Stimulated activated CD8-positive, alpha-beta memory T cell treated with anti-CD3 and anti-CD28 coated beads, Interleukin-4, amount 100 ng/mL, for 48 hours (primary cell): ENCODE measurements at places on chromosomes 16 and 17.

GRCh38 chr17:50816771-50817751 lies 18.3 kb upstream of the WFIKKN2 start:
- peak; percentile 80 for DNase-seq

- DNase-seq: no peak
These were observed 193.7 kb downstream of the SHCBP1 start for GRCh38 chr16:46427340-46428107.

DNA sequence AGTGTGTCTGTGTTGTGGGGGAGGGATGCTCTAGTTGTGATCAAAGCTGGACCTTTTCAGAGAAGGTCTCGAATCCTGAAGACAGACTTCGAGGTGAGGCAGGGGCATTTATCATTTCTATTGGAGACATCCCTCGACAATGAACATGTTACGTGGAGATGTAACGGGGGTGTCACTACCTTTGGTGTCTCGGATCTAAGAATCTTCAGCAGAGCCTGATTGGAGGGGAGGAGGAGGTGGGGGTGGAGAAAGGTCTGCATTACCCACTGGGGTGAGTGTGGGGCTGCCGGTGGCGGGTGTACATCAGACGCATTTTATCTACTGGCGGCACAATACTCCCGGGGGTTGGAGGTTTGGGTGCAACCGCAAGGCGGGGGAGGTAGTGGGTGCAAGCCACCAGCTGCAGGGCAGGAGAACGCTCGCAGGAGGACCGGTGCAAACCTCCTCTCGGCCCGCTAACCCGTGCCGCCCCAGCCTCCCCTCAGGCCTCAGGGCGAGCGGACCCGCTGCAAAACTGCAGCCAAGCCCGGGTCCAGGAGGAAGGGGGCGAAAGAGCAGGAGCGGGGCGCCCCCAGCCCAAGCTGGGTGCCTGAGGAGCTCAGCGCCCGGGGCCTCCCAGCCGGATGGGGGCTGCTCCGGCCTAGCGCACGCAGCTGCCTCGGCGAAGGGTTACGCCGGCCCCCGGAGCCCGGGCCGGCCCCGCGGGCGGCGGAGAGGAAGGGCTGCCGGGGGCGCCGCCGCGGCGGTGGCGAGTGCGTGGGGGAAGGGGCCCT lies 735 bp downstream of the ZNF652 start:
- DNase-seq: peak; percentile 75

DNA sequence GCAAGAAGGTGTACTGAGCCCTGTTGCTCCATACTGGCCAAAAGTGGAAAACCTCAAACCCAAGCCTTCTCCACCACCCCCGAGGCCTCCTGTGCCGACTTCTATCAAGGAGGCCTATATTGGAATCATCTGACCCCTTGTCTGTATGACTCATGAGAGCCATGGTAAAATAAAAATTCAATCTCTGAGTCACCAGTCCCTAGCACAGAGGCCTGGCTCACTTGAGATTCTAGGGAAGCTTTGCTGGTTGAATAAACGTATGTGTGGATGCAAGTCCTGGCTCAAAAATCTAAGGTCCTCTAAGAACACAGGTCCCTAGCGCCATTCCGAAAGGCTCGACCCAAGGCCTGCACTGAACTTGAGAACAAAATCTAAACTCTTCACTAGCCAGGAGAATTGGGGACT lies 15.0 kb downstream of the NSMCE1 start:
- no peak for DNase-seq

DNA sequence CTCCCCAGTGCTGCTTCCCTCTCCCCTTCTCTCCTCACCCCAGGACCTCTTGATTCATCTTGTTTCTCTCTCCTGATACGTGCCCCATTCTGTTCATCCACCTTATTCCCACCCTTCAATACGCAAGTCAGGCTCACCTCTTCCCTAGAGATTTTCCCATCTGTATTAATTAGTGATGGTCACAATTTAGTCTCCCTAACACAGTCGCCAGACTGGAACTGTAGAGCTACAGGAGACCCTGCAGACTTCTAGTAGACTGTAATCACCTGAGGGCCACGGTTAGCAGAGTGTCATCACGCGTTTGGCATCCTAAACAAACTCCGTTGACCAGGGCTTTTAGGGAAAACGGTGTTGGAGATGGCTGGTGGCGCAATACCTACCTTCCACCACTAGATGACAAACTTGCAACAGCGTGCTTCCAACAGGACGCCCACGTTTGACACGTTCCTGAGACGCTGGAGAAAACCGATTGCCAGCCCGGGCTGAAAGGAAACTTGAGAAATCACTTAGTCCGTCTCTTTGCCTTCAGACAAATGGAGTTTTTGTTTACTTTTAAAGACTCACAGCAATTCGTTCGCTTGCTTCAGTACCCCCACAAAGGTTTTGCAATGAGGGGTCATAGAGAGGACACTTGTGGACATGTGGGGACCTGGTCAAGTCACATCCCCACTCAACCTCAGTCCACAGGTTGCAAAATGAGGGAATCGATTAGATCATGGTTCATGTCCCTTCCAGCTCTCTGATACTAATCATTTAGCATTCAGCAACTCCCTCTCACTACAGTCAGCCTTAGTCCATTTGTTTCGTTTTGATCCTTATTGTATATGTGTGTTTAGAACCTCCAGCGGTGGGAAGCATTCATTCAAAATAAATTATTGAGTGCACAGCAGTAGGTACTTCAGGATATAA lies 20.6 kb downstream of the MYL4 start:
- DNase-seq: peak; percentile 84

- DNase-seq: peak; percentile 51
These were observed 23.3 kb downstream of the PHF12 start for GRCh38 chr17:28928061-28928460.

GRCh38 chr17:57720386-57721035 lies 24.6 kb downstream of the CCDC182 start:
- no peak for DNase-seq

DNA sequence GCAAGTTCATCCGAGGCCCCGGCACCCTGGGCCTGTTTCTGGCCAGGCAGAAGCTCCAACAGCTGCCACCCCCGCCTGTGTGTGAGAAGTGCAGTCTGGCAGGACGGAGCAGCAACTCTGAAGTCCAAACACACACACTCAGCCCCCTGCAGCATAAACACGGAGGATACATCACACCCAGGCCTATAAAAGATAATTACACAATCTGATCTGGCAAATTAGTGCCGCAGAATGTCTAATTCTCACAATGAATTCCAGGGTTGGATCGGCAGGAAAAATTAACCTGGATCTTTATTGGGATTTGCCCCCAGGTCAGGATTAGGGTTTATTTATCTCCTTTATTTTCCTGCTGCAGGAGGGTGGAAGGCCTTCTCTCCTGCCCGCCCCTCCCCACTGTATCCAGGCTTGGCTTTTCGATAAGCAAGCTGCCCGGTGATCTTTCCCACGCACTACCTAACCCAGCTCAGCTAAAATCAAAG lies 311.4 kb downstream of the SOX9 start:
- no peak for DNase-seq

- no peak for DNase-seq
These were observed 2.3 kb upstream of the MT2A start for GRCh38 chr16:56606071-56606475.

- DNase-seq: no peak
These were observed 65.6 kb downstream of the XYLT1 start for GRCh38 chr16:17404941-17405689.

DNA sequence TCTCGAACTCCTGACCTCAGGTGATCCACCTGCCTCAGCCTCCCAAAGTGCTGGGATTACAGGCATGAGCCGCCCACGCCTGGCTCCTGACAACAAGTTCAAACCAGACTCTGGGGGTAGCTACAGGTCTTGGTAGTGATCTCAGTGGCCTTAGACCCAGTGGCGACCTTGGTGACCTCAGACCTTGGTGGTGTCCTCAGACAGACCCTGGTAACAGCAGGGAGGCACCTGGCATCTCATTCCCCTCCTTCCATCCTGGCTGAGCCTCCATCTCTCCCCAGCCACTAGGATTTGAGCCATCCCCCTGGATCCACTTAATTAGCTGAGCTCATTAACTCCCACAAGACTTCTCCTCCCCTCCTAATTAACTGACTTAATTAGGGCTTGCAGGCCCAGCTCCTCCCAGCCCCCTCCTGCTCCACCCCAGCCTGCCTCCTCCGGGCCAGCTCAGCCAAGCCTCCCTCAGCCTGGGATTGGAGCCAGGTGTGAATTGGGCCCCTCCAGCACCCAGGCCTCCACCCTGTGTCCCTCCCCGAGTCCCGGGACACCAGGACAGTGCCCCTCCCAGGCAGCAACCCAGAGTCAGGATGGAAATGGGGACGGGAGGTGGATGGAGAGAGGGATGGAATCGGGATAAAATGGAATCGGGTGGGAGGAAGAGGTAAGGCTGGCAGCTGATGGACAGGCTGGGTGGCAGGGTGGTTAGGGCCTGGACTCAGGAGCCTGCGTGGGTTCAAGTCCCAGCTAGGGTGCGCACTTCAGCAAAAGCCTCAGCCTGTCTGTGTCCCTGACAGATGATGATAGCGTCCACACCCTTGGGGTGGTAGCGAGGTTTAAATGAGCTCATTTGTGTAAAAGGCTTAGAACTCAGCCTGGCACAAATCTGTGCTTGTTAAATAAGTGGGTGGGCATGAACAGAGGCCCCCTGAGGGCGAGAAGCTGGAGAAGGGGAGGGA lies 11.2 kb upstream of the SBK1 start:
- DNase-seq: no peak

DNA sequence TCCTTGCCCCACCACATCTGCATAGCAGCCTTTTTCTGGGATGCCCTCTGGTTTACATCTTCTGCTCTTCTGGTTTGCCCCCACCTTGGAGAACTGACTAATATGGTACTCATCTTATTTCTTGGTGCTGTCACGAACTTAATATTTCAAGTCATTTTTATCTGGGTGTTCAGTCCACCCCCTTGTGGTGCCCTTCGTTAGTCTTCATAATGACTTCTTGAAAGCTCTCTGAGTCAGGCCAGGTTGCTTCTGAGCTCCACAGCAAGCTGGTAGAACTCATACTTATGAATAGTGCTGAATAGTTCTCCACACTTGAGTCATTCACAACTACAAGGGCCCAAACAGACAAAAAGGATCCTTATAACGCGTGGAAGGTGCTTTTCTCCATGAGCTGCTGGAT lies 35.8 kb upstream of the TEKT3 start:
- DNase-seq: no peak

GRCh38 chr17:39669897-39670735 lies 1.9 kb downstream of the PNMT start:
- DNase-seq: no peak

- peak; percentile 79 for DNase-seq
These were observed 1.9 kb downstream of the PHF12 start for GRCh38 chr17:28949185-28950016.
